Germinal center (tissue), 1 donor: ENCODE measurements at places on chromosomes 16 and 17.

DNA sequence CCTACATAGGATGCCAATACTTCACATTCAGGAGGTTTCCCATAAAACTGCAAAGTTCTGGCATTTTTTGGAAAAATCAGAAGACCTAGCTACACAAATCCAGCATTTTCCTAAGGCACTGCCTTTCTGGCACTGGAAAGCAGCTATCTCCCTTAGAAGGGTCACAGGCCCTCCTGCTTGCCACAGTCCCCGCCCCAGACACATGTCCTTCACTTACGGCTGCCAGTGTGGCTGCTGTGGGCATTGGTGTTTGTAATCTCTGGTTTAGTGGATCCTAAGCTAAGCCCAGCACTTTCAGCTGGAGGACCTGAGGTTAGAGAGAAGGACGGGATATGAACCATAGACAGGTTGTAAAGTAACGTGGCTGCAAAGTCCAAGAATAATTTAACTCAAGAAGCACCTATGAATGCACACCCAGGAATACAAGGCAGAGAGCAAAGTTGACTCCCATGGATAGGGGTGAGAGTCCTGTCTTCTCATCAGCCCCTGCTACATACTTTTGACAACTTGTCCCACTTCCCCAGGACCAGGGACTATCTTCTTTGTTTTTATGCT, 100.0 kb downstream of the XYLT1 start:
- no peak for DNase-seq

GRCh38 chr17:58189436-58190146, 2.9 kb upstream of the EPX start:
- no peak for DNase-seq

DNA sequence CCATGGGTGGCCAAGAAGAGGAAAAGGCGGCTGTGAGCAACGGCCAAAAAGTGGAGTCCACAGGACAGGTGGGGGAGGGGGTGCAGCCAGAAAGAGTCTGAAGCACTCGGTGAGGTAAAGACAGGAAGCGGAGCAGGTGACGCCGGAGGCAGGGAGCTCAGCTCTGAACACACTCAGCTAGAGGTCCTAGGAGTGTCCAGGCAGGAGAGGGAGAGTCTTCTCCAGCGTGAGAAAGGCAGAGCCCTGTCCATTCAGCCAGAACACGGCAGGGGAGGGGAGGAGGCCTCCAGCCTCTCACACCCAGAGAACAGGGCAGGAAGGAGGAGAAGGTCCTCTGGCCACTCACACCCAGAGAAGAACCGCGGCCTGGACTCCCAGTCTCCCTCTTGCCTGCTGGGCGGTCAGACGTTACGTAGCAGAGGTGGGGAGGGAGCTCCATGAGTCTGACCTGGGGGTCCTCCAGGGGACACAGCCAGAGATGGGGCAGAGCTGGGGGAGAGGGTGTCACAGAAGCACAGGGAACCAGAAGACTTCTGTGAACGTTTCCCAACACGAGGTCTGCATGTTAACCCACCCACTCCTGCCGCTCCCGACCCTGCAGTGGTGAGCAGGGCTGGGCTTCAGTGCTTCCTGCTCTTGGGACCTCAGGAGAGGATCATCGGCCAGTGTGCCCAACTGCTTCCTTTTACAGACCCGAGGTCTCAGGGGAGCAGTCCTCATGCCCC, 89.2 kb downstream of the ABR start:
- DNase-seq, result no peak

GRCh38 chr17:80889231-80890195, 102.1 kb upstream of the CHMP6 start:
- DNase-seq, result no peak

DNA sequence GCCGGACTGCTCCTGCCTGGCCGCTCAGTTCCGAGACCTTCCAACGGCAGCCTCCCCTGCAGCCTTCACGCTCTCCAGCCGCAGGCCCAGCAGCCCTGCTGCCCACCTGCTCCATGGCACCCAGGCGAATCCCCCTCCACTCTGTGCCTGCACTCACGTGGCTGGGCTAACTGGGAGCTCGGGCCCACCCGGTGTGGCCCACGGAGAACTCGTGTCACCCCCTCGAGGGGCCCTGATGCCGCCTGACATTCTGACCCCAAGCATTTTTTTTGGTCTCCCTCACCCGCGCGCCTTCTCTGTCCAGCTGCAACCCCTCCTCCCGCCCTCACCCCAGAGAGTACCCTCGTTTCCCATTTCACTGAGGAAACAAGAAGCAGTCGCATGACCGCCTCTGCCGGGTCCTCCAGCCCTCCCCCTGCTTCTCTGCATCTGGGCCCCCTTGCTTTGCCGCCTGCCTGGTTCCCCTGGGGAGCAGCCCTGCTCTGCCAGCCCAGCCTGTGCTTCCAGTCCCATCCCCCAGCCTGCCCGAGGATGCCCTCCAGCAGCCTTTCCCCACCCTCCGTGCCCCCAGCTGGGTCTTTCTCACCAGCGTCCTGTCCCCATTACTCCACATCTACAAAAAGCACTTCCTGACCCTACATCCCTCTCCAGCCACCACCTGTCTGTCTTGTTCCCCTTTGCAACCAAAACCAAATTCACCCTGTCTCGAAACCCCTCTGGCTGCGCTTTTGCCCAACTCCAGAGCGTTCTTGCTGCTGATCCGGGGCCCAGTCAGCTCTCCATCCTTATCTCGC, 146.4 kb upstream of the CHMP6 start:
- DNase-seq, result no peak

DNA sequence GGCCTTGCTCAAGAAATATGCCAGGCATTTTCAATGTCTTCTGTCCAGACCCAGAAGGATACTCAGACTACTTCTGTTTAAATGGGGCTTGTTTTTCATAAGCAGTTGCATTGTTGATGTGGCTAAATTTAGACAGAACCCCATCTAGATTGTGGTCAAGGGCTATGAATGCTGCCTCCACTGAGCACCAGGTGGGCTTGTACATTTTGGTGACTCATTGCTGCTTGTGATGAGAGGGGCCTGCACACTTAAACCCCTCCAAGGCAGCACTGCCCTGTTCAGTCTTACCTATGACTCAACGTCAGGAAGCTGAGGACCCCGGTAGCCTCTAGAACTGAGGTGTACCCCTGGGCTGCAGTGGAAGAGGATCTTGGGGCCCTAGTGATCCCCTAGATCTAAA, 144.0 kb downstream of the PRKCA start:
- no peak for DNase-seq

- DNase-seq, result no peak
These were observed 15.9 kb upstream of the ADGRG1 start for GRCh38 chr16:57612494-57612893.

DNA sequence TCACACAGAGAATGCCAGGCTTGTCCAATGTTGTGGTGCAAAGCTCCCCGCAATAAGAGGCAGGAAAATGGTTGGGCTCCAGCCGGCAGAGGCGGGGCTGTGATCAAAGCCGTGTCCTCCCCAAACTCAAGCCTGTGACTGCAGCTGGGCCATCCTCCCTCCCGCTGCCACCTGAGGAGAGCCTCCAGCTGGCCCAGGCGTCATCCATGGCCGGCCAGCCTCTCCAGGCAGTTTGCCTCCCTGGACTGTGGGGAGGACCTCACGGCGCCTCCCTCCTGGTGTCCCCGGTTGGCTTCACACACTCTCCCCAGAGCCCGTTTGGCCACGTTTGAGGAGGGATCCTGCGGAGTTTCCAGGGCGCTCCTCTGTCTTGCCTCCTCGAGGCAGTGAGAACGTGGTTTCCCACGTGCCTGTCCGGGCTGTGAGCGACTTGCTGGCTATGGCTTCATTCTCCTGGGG, 134.1 kb downstream of the IRF8 start:
- no peak for DNase-seq

DNA sequence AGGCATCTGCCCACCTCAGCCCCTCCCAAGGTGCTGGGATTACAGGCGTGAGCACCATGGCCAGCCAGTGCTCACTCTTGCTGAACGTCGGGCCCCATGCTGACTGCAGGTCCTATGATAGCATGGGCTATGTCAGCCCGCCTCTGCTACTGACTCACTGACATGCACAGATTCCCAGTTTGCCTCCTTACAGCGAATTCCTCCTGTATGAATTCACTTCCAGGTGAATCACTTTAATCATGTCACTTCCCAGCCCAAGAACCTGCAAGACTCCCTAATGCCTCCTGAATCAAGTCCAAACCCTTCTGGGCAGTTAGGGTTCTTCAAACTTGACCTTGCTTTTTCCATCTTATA, 16.1 kb upstream of the UBTF start:
- DNase-seq, result no peak

DNA sequence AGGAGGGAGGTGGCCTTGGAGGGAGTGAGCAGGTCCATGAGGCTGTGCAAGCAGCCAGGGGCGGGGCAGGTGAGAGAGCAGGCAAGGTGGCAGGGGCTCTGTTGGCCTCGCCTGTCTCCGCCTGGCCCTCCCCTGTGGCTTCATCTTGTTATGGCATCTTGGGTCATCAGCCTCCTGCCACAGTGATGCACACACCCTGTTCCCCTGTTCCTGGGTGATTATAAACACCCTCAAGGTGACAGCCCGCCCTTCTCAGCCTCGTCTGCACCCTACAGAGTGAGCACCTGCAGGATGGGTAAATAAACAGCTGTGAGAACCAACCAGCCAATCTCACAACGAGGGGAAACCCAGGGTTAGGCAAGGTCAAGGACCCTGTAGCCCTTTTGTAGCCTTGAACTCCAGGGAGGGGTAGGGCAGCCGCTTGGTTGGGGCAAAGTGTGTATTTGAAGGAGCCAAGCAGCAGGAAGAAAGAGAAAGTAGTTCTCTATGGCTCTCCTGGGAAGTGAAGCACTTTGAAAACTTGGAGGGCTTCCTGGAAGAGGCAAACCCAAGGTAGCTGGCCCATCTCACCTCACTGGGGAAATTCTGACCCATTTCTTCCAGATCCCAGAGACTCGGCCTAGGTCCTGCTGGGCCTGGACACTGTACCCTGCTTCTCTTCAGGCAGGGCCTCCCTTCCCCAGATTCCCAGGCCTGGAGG, 60.6 kb downstream of the NT5M start:
- no peak for DNase-seq

- no peak for DNase-seq
These were observed 365.3 kb upstream of the ZFHX3 start for GRCh38 chr16:73413091-73413829.

- no peak for DNase-seq
These were observed 8.6 kb upstream of the DDX52 start for GRCh38 chr17:37651849-37652248.

DNA sequence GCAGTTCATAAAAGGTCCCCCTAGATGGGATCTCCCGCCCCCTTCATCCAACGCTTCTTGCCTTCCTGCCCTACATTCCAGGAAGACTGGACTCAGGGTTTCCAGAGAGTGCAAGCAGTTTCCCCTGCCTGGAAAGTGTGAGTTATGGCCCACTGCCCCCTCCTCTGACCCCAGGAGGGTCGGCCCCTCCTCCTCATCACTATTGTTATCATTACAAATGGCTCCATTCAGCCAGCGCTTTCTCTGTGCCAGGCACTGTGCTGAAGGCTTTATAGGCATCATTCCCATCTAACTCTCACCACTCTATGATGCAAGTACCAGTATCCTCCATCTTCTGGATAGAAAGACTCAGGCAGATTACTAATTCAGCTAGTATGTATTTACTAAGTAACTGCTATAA, 90.7 kb downstream of the USP31 start:
- no peak for DNase-seq

DNA sequence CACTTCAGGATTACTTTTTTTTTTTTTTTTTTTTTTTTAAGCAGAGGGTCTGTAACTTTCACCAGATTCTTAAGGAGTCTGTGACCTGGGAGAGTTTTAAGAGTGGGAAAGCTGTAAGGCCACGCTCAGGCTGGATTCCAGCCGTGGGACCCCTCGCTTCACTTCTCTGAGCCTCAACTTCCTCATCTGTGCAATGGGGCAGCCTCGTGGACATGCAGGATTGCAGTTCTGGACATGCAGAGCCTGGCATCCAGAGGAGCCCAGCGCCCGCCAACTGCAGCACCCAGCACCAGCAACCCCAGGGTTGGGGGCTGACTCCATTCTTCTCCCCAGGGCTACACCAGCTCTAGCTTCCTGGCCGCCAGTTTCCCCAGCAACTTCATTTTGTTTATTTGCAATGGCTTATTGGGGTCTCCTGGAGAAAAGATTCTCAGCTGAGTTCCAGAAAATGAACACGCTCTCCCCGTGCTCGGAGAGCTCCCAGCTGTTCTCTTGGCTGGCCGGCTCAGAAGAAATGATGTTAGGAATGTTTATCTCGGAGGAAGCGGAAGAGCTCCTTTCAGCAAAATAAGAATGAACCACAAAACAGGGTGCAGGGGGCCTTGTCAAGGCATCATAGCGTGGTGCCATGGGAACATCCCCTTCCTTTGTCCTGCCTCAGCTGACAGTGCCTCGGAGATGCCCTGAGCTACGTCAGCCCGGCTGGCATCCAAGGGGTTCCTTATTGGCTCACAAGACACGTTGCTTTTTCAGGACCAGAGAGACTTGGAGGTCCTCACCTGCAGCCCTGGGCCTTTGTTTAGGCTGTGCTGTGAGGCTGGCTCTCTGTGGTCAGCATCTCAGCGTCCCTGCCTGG, 22.9 kb upstream of the ZCCHC14 start:
- no peak for DNase-seq

- no peak for DNase-seq
These were observed 41.6 kb downstream of the EPN2 start for GRCh38 chr17:19278729-19279128.

- DNase-seq, result no peak
These were observed 1146.5 kb upstream of the GOT2 start for GRCh38 chr16:59880611-59881010.

- DNase-seq, result no peak
These were observed 269.4 kb downstream of the BCAS3 start for GRCh38 chr17:60947100-60947499.

DNA sequence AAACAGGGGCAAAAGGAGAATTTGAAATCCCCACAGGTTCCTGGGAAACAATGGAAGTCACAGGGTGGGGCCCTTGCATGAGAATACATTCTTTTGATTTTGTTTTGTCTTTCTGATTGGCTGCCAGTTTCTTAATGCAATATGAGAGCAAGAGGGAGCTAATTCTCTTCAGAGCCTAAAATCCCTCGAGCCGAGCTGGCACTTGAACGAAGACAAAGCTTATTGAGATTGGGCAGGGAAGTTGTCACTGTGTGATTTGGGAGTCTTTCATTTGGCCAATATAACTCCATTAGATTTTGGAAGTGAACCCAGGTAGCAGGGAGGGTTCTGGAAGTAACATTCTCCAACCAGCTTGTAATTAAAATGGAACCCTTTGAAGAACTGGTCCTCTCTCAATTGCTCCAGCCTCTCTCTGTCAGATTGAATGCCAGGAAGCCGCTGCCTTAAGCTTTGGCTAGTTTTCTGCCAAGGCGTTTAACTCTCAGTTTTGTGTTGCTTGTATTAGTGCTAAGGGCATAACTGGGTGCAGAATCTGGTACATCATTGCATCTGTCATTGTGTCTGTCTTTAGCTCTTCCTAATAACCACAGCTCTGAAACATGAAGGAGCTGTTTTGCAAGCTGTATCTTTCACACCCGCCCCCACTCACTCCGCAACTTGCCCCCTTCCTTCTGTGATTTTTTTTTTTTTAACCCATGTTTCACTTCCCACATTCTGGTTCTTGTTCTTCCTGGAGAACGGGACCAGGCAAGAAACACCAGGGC, 272.0 kb downstream of the MAF start:
- DNase-seq, result no peak

DNA sequence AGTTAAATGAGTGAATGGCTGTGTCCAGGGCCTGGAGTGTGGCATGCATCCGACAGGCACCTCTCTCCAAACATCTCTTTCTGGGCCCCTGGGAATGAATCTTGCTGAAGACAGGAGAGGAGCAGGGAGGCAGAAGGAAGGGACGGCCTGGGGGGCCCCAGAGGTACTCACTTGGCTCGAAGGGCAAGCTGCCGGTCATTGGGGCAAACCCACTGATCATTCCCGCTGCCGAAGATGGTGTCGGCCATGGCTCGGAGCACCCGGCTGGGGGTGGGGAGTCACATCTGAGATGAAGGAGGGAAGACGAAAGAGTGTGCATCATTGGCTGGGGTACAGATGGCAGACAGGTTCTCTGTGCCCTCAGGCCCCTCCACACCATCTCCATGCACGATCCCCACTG, 25.3 kb downstream of the RPH3AL start:
- DNase-seq, result no peak
